ENCODE measurements at places on chromosomes 5 and 9. TPM values are rescaled to one million over a fixed set of nuclear protein-coding genes. Genes with fewer than 3 reads are reported as not detected.

Gene MARCOL
- total RNA-seq: not detected

DNA sequence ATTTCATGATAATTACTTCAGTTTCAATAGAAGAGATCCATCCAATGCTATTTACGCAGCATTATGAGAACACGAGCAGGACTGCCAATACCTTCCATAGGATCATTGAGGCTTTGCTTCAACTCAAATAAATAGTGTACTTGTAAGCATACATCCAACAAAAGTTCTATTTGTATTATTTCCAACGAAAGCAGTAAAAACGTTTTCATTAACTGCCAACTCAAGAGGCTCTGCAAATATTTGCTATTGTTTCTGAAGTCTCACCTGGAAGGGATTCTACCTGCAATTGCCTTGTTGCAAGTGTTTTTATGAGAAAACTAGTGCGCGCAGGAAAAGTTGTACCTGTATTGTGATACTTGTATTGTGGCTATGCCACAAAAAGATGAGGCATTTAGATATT lies 11.0 kb upstream of the GNPDA1 start:
- H3K36me3 ChIP-seq: no peaks in the 10 kb centered on the region
- no peak for DNase-seq
- H3K4me3 ChIP-seq: no peak overlapping the region
- no peaks in the 10 kb centered on the region for H3K27me3 ChIP-seq
- no peak overlapping the region for H3K27ac ChIP-seq

- no peak overlapping the region for H3K4me3 ChIP-seq
- H3K27me3 ChIP-seq: no peaks in the 10 kb centered on the region
- no peak overlapping the region for H3K27ac ChIP-seq
- H3K36me3 ChIP-seq: no peaks in the 10 kb centered on the region
These were observed 72.6 kb downstream of the SMARCA2 start for GRCh38 chr9:2087500-2088313.

GRCh38 chr5:26805076-26805475 lies 233.3 kb downstream of the CDH9 start:
- no peaks in the 10 kb centered on the region for H3K36me3 ChIP-seq
- no peaks in the 10 kb centered on the region for H3K4me1 ChIP-seq
- H3K27ac ChIP-seq: no peak overlapping the region

Gene PCDHGA4
- 21.0 TPM for total RNA-seq

- no peak for DNase-seq
- peaks cover 12% of the 10 kb centered on the region for H3K4me1 ChIP-seq
- no peaks in the 10 kb centered on the region for H3K27me3 ChIP-seq
- H3K27ac ChIP-seq: no peak overlapping the region
- H3K36me3 ChIP-seq: no peaks in the 10 kb centered on the region
These were observed 45.7 kb upstream of the CTXN3 start for GRCh38 chr5:127602896-127603844.

Gene IL33
- total RNA-seq: 2.9 TPM

DNA sequence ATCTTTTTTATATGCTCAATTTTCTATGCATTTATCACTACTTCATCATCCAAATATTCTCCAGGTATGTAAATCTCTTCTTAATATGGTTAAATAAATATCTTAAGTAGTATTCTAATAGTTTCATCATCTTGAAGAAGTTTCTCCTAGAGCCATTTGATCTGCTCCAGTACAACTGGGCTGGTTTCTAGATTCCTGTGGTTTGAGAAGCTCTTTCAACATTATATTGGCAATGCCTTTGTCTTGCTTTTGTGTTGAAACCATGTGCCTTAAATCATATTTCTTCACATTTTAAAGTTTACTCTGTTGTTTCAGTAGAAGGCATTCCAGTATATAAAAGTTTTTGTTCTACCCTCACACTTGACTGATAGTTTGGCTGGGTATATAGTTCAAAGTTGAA lies 27.6 kb downstream of the MBLAC2 start:
- no peak for DNase-seq
- H3K4me1 ChIP-seq: no peaks in the 10 kb centered on the region
- no peaks in the 10 kb centered on the region for H3K36me3 ChIP-seq
- no peak overlapping the region for H3K27ac ChIP-seq
- no peak overlapping the region for H3K4me3 ChIP-seq
- no peaks in the 10 kb centered on the region for H3K27me3 ChIP-seq

GRCh38 chr9:12464910-12465512 lies 228.2 kb upstream of the TYRP1 start:
- H3K4me3 ChIP-seq: no peak overlapping the region
- no peak overlapping the region for H3K27ac ChIP-seq
- H3K36me3 ChIP-seq: no peaks in the 10 kb centered on the region
- no peaks in the 10 kb centered on the region for H3K4me1 ChIP-seq
- DNase-seq: no peak
- no peaks in the 10 kb centered on the region for H3K27me3 ChIP-seq

DNA sequence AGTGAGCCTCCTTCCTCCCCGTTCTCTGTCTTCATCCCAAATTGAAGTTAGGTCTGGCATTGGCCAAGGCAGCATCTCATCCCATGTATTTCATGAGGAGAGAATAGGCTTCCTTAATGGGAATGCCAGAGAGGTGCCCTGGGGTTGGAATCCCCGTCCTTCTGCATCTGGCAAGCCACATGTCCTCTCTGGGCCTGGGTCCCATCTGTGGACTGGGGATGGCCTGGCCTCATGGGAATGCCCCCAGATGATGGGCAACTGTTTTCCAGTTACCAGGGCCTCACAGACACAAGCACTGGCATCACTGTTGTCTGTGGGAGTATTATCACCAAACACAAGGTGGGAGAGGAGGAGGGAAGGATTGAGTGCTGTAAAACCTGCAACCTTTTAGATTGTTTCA lies 153.9 kb downstream of the FSTL4 start:
- H3K27me3 ChIP-seq: no peaks in the 10 kb centered on the region
- DNase-seq: no peak
- H3K4me1 ChIP-seq: no peaks in the 10 kb centered on the region

GRCh38 chr9:14080959-14081542 lies 232.9 kb downstream of the NFIB start:
- H3K4me3 ChIP-seq: no peak overlapping the region
- H3K4me1 ChIP-seq: no peaks in the 10 kb centered on the region
- no peaks in the 10 kb centered on the region for H3K27me3 ChIP-seq
- H3K27ac ChIP-seq: no peak overlapping the region

DNA sequence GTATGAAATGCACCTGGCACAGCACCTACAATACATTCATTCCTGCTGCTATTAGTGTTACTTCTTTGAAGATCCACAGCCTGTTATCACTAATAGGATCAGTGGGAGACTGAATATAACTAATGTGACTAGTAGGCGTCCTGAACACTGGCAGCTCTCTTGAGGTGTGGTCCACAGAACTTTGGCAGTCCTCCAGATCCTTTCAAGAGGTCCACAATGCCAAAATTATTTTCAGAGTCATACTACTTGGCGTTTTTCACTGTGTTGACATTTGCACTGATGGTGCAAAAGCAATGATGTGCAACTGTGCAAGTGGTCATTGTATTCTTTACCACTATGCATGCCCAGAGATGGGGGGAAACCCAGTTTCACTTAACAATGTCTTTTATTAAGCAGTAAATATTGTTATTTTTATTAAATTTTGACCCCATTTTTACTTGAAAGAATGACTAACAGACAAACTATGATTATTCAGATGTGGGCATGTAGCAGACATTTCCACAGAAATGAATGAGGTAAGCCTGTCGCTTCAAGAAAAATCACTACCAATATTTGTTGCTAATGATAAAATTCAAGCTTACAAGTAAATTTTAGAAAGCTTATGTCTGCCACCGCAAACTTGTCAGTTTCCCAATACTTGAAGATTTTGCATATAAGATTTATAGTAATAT lies 48.9 kb downstream of the ADRB2 start:
- no peak overlapping the region for H3K27ac ChIP-seq
- H3K4me1 ChIP-seq: no peaks in the 10 kb centered on the region
- H3K36me3 ChIP-seq: no peaks in the 10 kb centered on the region
- H3K27me3 ChIP-seq: no peaks in the 10 kb centered on the region
- no peak overlapping the region for H3K4me3 ChIP-seq
